ENCODE measurements at places on chromosomes 5 and 9.

DNA sequence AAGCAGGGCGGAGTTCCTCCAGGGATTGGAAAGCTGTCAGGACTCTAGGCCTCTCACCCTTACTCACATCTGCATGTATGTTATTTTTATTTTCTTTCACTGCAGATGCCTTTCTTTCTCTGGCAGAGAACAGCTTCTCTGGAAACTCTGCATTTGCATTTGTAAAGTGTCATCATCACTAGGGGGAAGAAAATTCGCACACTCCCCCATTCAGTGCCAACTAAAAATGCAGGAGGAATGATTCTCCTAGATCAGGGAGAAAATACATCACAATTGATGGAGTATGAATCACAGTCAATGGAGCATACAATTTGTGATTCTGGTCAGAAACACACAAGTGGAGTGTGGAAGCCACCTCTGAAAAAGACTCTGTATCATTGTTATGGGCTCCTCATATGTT, 351.4 kb upstream of the FTMT start:
- no peak for DNase-seq

- DNase-seq = peak; percentile 14
Measured at GRCh38 chr9:72871685-72872084, 81.2 kb downstream of the ALDH1A1 start.

DNA sequence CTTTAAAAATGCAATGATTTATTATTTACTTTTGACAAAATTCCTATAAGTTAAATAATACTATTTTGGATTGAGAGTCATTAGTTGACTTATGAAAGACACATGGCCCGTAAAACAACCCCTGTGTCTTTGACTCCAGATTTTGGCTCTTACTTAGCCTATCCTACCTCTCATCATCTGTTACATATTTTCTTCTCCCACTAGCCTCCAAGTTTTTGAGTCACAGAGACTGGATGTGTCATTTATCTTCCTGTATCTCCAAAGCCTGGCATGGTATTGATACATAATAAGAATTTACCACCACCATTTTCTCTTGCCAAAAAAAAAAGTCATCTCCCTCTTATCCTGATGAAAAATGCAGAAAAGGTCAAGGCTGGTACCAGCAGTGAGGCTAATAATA, 99.9 kb downstream of the GABRB2 start:
- no peak for DNase-seq

GRCh38 chr5:55694152-55694830, 17.8 kb downstream of the SLC38A9 start:
- peak; percentile 27 for DNase-seq

DNA sequence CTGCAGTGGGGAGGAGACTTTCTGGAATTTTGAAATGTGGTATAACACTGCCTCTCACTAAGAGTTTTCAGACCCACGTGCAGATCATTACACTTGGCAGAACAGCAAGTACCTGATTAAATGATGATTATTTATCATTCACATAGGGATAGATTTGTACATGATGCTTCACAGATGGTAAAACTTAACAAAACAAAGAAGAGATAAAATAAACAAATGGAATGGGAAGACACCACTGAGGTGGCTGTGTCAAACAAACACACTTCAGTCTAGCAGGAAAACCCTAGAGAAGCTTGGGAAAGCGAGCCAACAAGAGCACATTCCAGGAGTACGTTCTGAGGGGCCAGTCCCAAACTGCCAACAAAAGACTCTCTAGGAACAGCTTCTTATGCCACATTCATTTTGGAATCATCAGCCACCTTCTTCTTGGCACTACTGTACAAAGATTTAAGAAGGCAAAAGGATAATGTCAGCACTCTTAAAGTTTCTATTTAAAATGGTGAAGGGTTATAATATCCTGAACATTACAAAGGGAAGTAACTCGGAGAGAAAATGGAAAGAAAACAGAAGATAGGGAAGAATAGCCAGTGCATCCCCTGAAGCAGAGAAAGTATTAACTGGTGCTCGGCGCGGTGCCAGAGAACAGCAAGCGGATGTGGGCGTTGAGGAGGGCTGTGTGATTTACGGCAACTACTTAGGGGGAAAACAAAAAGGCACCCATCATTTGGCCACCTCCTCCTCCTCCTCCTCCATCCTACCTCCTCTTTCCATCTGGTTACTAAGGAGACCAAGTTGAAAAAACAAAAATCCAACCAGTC, 1.6 kb downstream of the MED27 start:
- peak; percentile 71 for DNase-seq

DNA sequence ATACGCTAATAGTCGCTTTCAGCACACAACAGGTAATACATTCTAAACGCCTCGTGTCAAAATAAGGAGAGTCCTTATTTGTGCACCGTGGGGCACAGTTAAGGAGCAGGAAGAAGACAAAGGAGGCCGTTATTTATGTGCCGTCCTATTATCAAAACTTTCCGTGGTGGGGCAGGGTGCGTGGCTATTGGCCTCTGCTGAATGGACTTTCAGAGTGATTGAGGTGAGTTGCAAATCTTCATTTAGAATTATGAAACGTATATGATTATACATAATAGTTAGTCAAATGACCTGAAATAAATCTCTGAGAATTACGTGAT, 833 bp downstream of the C5orf24 start:
- peak; percentile 28 for DNase-seq

- DNase-seq = peak; percentile 25
Measured at GRCh38 chr9:80951675-80952074, 737.7 kb downstream of the TLE1 start.

DNA sequence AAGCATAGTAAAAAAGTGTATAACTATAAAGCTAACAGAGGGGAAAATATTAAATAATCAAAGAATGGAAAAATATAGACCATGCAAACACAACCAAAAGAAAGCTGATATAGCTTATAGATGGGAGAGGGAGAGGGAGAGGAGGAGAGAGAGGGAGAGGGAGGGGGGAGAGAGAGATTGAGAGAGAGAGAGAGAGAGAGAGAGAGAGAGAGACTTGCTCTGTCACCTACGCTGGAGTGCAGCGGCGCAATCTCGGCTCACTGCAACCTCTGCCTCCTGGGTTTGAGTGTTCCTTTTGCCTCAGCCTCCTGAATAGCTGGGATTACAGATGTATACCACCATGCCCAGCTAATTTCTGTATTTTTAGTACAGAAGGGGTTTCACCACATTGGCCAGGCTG, 110.6 kb downstream of the RAPGEF6 start:
- DNase-seq = no peak

GRCh38 chr9:109181284-109181683, 14.2 kb upstream of the FRRS1L start:
- no peak for DNase-seq

Measured in fibroblast of skin of right biceps (primary cell).